GM13977 (cell line): ENCODE measurements at places on chromosomes 13 and 19.

- no peak for DNase-seq
These were observed 39.3 kb upstream of the ISYNA1 start for GRCh38 chr19:18477042-18477779.

DNA sequence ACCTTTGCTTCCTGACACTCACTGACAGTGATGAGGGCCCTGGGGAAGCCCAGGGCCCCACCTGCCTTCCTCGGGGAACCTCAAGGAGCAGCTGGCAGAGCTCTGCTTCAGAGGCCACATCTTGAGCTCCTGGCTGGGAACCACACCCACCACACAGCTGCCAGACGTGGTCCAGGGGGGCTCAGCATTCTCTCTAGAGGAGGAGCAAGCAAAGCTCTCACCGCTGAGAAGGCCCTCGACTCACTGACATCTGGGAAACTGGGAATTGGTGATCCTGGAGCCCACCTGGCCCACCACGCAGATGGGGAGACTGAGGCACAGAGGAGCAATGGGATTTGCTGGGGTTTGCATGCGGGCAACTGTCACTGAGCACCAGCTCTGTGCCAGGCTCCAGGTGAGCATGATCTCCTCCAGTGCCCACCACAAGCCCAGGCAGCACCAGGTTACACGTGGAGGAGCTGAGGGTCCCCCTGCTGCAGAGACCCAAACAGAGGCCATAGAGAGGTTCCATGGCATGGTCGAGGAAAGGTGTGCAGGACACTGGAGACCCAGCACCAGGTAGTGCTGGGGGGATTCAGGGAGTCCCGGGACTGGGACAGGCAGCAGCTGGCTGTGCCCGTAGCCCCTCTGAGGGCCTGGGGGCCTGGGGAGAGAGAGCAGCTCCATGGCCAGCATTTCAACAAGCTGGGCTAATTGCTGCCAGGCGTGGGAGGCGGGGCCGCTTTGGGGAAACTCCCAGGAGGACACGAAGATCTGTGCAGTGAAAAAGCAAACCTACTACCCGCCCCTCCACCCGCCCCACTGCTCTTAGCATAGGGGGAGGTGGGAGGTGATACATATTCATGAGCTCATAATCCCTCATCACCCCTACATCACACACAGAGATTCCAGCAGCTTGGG lies 33.4 kb downstream of the PEPD start:
- DNase-seq = no peak

DNA sequence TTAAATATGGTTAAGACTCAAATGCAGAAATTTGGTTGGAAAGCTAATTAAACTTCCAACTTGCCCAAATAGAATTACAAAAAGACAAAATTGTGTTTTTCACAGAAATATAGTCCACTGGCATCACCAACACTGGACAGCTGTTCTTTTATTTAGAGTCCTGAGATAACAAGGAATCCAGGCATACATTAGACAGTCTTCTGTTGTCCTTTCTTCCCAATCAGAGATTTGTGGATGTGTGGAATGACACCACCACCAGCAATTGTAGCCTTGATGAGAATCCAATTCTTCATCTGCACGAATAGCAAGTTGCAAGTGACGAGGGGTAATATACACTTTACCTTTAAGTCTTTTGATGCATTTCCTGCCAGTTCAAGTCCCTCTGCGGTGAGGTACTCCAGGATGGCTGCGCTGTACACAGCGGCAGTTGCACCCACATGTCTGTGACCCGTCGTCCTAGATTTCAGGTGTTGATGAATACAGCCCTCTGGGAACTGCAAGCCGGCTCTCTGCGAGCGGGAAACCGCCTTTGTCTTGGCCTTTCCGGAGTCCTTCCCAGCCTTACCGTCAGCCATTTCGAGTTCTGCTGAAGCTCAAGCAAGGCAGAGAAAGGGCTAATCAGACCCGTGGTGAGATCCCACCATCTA lies 14.7 kb downstream of the UBAC2 start:
- DNase-seq = no peak

DNA sequence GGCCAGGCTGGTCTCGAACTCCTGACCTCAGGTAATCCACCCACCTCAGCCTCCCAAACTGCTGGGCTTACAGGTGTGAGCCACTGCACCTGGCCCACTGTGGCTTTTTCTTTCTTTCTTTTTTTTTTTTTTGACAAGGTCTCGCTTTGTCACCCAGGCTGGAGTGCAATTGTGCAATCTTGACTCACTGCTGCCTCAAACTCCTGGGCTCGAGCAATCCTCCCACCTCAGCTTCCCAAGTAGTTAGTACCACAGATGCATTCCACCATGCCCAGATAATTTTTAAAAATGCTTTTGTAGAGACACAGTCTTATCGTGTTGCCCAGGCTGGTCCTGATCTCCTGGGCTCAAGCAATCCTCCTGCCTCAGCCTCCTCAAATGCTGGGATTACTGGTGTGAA lies 12.1 kb upstream of the FCGBP start:
- DNase-seq = no peak

GRCh38 chr13:64866331-64866730 lies 2363.8 kb downstream of the PCDH9 start:
- DNase-seq = no peak

DNA sequence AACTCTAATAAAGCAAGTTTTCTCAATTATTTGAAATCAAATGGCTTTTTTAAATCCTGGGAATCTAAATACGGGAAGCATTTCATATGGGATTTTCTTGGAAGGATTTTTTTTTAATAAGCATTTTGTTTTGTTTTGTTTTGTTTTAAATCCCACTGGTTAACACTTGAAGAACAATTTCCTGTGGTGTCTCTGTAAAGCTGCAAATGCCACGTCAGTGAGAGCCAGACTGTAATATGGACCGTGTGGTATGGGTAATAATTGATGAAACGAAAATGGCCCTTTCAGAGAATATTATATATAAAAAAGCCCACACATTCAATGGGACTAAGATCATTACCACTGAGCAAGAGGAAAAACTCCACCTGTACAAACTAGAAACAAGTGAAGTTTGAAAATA lies 33.9 kb upstream of the MIR17HG start:
- no peak for DNase-seq

- no peak for DNase-seq
These were observed 109.5 kb downstream of the MZT1 start for GRCh38 chr13:72617951-72618350.

DNA sequence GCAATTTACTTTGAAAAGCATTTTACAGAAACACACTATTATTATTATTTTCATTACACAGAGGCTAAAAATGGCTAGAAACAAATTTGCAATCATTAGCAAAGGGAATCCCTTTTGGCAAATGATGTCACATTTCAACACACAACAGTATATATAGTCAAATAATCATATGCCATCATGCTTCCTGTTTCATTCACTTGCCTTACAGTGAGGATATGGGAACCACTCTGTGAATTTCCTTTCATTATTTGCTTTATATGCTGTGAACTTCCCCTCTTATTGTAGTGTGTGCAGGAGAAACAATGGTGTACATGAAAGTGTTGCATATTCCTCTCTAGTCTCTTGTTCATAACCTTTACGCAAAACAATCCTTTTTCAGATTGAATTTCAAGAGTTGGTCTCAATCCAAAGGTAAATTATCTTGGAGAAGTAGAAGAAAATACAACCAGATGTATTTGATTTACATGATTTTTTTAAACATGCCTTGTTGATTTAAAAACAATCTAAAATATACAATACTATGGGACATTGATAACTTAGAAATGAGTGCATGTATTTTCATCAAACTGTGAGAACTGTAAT lies 657.3 kb downstream of the EFNB2 start:
- DNase-seq = no peak

DNA sequence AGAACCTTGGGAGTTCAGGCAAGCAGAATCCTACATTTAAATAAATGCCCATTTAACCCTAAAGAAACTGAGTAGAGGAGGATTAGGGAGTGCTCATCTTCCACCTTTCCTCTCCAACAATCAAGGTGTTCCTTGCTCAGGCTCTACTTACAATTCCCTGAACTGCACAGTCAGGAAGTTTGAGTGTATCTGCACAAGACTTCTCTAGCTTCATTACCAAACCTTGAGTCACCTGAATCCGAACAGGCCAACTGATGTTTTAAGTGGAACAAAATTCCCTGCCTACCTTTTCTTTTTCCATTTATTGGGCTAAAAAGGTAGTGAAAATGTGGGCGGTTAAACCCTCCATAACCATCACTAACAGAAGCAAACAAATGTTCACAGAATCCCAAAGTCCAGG lies 78.3 kb downstream of the FOXO1 start:
- no peak for DNase-seq

DNA sequence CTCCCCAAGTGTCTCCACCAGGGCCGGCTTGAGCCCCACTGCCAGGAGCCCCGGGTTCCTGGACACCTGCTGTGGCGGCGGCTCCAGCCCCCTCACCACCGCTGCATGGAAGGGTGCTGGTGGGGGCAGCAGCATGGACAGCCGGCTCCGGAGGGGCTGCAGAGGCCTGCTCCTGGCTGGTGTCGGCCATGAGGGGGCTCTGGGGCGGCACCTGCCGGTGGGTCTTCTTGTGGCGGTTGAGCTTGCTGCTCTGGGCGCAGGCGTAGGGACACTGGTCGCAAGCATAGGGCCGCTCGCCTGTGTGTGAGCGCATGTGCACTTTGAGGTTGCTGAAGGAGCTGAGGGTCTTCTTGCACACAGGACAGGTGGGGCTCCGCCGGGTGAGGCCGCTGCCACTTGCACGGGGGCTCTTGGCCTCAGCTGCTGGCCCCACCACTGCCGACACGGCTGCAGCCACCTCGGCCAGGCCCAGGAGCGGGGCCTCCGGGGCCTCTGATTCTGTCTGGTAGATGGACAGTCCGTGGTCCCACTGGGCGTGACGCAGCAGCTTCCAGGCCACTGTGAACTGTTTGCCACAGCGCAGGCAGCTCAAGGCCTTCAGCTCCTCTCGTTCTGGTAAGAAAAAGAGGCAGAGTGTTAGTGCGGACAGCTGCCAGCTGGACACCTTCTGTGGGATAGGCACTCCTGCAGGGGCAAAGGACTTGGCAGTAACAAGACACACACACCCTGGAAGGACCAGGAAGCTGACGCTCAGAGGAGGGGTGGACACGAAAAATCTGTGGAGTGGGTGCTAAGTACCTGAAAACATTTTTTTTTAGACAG lies 4.1 kb downstream of the ZNF296 start:
- no peak for DNase-seq

DNA sequence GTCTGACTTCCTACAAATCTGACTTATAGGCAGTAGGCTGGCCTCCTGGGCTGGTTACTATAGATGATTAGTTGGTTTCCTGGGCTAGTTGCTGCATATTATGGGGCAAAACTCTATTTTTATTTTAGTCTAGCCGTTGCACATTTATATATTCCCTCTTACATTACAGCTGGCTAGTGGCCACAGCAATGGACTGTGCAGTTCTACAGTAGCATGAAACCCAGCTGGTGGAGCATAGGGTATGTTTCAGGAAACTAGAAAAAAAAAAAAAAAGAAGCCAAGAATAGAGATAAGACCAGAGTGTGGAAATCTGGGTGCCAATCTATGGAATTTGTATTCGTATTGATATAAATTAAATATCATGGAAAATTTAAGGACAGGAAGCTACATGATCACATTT lies 304.4 kb upstream of the NBEA start:
- no peak for DNase-seq

DNA sequence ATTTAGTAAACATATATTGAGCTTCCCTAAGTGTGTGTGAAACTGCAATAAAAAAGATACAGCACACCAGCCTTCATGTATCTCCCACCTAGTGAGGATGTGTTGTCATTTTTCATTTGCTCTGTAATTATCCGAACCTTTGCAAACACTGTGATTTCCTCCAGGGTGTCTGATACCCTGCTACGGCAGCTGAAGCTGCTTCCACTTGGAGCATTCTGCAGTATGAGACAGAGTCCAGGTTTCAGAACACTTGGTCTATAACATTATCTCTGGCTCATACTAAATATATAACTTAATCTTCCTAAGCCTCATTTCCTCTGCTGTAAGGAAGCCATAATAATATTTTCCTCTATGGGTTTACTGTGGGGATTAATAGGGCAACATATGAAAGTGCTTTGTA lies 1338.1 kb upstream of the SLC10A2 start:
- no peak for DNase-seq

- DNase-seq = no peak
These were observed 178.1 kb downstream of the FLT1 start for GRCh38 chr13:28316836-28317235.

DNA sequence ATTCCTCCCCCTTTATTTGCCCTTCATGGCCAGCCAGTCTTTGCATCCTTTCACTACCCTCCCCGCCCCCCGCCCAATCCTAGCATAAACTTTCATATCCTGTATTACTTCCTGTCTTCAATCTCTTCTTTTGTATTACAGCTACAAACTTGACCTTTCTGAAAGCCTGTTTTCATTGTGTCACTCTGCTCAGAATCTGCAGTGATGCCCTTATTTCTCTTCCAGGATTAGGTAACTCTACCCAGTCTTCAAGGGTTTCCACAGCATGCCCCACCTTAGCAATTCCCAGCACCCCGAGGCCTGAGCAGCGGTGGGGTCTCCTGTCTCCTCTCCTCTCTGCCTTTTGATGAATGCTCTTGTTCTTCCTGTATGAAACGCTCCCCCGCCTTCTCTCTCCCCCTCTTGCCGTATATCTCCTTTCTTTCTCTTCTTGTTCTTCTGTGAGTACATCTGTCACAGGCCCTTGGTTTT lies 145.6 kb downstream of the SHISA2 start:
- no peak for DNase-seq

GRCh38 chr13:31242916-31243315 lies 43.1 kb downstream of the B3GLCT start:
- DNase-seq = no peak

DNA sequence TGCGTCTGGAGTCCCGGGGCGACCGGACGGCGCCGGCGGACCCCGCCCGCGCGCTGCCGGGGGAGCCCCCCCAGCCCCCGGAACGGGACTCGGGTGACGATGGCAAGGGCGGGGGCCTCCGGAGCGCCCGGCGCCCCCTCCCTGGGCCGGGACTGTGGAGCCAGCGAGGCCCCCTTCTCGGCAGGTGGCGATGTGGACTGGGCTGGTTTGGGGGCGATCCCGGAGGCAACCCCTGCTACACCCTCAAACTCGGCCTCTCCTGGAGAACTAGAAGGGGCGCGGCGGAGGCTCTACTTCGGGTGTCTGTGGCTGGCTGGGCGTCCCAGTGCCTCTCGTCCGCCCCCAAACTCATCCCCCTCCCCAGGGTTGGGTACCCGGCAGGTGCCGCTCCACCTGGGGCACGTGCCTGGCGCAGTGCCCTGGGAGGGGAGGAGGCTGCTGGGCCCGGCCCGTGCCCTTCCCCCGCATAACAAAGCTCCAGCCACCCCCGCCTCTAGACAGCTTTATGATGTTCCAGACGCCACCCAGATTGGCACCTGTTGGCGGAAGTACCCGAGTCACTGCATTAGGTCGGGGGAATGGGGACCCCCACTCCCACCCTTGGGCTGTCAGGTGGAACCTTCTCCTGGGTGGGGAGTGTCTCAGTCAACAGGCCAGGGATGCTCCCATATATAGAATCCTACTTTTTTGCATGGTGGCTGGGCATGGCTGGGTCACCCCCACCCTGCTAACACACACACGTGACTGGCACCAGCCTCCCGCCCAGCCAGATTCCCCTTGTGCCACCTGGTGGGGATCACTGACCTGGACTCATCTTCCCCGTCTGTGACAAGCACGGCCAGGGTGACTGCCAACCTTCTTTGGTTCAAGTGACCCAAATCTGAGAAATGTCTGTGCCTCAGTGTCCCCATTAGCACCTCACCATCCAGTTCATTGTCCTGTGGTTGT lies 722 bp downstream of the PKN1 start:
- DNase-seq = no peak
